Calu3 (cell line): ENCODE measurements at places on chromosomes 1 and 21.

DNA sequence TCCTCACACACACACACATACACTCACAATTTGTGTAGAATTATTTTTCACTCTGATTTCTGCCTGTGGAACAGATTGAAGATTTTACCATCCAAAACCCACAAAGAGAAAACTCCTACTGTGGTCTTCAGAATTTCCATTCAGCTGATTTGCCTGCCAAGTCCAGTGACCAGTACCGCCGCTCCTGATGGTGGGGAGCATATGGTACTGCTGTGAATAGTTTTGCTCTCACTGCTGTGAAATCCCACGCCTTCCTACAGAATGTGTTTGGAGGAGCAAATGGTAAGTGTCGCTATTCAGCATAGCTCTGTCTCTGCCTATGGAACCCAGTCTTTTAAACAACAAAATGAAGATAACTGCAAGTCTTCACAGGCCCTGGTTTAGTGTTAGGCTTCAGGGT lies 629.5 kb downstream of the LMO4 start:
- H3K36me3 ChIP-seq: no peaks in the 10 kb centered on the region
- no peak overlapping the region for H3K27ac ChIP-seq
- peaks cover 33% of the 10 kb centered on the region for H3K4me1 ChIP-seq
- DNase-seq: no peak
- H3K27me3 ChIP-seq: no peaks in the 10 kb centered on the region
- no peak overlapping the region for H3K4me3 ChIP-seq

GRCh38 chr1:38826262-38826661 lies 33.3 kb downstream of the RRAGC start:
- DNase-seq: no peak
- H3K4me3 ChIP-seq: no peak overlapping the region
- no peak overlapping the region for H3K27ac ChIP-seq
- no peaks in the 10 kb centered on the region for H3K4me1 ChIP-seq
- peaks cover 91% of the 10 kb centered on the region for H3K27me3 ChIP-seq

GRCh38 chr1:235027076-235027861 lies 101.4 kb downstream of the TOMM20 start:
- H3K4me3 ChIP-seq: no peak overlapping the region
- no peaks in the 10 kb centered on the region for H3K27me3 ChIP-seq
- DNase-seq: no peak
- H3K27ac ChIP-seq: peak overlapping the region; percentile 73
- peaks cover 14% of the 10 kb centered on the region for H3K36me3 ChIP-seq

GRCh38 chr1:40641601-40642242 lies 23.8 kb downstream of the RIMS3 start:
- no peak overlapping the region for H3K4me3 ChIP-seq
- no peak for DNase-seq
- no peaks in the 10 kb centered on the region for H3K4me1 ChIP-seq
- H3K36me3 ChIP-seq: no peaks in the 10 kb centered on the region
